Astrocyte of the hippocampus (primary cell): ENCODE measurements at places on chromosomes 1 and 21.

DNA sequence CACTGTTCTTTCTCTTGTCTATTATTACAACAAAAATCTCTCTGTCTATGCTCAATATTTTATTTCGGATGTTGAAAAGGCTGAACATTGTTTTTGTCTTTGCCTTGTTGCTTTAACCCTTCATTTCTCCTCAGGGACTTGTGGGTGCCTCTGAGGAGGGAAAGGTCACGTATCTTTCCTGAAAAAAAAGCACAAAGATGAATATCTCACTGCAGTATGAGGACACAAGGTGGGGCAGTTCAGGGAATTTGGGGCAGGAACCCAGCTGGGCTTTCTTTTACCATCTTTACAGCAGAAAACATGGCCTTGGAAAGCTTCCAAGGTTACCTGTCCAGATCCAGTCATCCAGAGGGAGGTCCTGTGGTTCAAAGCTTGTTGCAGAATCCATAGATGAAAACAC is 99.1 kb upstream of the LPGAT1 start:
- no peak for DNase-seq

- no peak for DNase-seq
Observed at GRCh38 chr1:184861755-184862336, 107.2 kb upstream of the EDEM3 start.

GRCh38 chr1:3659093-3659492 is 6.8 kb downstream of the TP73 start:
- DNase-seq = no peak

GRCh38 chr1:108819878-108820277 is 37.0 kb downstream of the AKNAD1 start:
- no peak for DNase-seq

- no peak for DNase-seq
Observed at GRCh38 chr1:177864538-177865305, 105.1 kb downstream of the SEC16B start.

DNA sequence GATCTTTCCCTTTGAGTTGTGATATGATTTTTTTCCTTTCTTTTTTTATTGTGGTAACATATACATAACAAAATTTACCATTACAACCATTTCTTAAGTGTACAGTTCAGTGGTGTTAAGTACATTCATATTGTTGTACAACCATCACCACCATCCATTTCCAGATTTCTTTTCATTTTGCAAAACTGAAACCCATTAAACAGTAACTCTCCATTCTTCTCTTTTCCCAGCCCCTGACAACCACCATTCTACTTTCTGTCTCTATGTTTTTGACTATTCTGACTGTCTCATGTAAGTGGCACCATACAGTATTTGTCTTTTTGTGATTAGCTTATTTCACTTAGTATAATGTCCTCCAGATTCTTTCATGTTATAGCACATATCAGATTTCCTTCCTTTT is 30.3 kb downstream of the CEP350 start:
- DNase-seq = no peak

DNA sequence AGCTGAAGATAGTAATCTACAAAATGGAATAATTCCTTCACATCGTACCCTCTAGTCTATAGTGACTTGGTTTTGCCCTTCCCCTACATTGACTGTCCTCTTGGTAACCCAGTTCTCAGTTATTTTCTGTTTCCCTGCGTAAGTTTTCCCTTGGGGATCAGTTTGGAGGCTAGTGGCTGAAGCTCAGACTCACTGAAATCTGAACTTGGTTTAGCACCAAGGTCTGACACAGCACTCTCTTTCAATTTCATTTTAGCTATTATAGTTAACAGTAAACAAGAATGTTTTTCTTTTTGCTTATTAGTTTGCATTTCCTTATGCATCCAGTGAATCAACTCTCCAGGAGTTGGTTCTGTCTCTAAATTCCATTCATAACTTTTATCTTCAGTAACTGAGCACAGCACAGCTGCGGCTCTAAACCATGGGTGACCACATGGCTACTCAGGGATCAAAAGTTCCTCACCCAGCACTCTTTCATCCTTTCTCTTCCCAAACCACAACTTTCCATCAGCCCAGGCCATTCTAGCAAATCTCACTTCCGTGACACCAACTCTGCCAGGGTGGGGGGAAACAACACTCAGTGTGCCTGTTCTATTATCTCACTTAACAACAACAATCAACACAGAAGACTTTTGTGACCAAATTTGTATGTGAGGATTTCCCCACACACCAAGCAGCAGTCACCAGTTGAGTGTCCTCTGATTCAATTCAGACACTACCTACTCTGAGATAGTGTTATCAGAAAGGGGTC is 17.6 kb upstream of the IFI6 start:
- peak; percentile 88 for DNase-seq

DNA sequence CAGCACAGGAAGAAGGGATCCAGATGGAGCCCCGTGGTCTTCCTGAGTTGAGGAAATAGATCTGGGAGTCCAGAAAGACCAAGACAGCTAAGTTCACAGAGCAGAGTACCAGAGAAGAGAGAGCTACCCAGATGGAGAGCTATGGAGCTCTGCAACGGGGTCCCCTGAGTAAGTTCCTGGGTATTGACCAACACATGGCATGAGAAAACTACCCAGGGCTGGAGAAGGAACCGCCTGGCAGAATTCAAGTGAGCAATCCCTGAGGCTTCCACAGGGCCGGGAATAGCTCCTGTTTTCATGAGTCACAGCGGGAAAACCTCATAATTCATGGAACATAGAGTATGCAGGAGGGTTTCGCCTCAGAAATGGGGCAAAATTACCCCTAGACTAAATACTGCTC is 19.7 kb downstream of the STPG1 start:
- peak; percentile 71 for DNase-seq

GRCh38 chr21:22224261-22224660 is 1226.1 kb downstream of the NCAM2 start:
- no peak for DNase-seq

- no peak for DNase-seq
Observed at GRCh38 chr1:150696162-150696561, 792 bp downstream of the GOLPH3L start.

GRCh38 chr1:182723200-182723599 is 38.8 kb upstream of the RGS8 start:
- DNase-seq = no peak

- peak; percentile 38 for DNase-seq
Observed at GRCh38 chr1:14215151-14215550, 383.3 kb upstream of the KAZN start.

GRCh38 chr1:94383966-94384408 is 34.2 kb upstream of the ABCD3 start:
- DNase-seq = peak; percentile 66

DNA sequence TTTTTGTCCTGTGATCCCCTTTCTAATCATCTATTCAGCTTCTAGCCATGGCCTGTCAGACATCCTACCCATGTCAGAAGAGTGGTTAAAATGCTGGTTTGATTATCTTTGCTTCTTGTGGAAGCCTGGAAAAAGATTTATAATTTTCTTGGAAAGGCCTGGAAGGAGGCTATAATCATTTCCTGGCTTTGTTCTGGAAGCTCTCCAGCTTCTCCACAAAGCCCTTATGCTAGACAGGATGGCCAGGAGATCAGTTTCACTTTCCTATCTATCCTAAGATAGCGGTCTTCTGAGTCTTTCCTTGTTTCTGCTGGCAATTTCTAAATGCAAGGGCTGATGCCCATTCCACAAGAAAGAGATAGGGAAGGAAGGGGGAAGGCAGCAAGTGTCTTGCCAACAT is 90.9 kb upstream of the SLC44A3 start:
- peak; percentile 72 for DNase-seq

DNA sequence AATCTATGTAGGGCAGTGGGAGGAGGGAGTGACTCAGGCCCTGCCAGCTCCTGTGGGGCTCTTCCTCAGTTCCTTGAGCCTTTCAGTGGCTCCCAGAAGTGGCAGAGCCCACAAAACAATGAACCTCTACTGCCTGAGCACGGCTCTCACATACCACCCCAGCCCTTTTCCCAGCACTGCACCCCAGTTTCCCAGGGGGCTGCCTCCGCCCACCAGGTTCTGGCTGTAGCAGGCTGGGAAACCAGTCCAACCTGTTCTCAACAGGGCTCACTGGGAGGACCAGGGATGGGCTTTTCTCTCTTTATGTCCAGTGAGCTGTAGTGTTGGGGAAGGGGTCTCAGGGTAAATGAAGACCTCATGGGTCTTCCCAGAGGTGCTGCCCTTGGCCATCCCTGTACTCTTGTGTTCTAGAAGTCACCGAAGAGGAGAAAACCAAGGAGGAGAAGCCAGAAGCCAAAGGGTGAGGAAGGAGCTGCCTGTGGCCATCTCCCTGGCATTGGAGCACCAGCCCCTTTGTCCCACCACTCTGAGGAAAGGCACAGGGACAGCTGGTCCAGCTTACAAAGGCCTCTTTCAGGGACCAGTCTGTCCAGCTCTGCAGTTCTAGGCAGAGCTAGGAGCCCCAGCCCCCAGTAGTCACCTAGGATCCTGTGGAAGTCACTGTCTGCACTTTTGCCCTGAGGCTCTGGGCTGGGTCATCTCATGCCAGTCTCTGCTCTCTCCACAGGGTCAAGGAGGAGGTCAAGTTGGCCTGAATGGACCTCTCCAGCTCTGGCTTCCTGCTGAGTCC is 3.5 kb downstream of the MARCKSL1 start:
- DNase-seq = no peak

- DNase-seq = peak; percentile 31
Observed at GRCh38 chr1:33928251-33928650, 64.4 kb downstream of the HMGB4 start.

DNA sequence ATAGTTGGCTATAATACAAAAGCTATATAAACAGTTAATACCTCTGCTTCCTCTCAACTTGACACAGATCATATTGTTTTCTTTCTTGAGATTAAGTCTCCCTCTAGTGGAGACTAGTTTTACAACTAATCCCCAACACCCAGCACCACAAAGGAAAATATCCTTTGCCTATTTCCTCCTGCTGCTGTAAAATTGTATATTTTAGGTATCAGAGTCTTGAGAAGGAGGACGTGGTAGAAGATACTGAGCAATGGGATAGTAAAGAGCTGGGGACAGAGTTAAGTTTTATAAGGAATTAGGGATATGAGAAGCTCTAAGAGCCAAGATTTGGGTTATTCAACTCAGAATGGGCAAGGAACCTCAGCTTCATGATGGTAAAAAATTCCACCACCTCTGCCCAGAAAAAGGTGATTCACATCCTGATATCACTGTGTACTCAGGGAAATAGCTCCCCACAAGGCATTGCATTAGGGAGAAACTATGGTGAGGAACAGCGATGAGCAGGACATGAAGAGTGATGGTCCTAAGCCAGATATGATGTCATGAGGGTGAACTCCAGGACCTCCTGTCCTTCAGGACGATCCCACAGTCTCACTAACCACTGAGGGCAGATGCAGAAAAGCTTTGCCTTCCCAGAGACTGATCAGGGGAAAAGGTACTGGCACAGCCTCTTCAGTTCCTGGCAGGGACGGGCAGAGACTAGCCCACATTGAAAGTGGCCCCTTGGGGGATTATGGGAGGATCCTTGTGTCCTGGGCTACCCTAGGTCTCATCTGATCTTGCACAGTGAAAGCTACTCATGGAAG is 14.7 kb upstream of the CFAP126 start:
- DNase-seq = peak; percentile 73

GRCh38 chr1:10803971-10804820 is 7.8 kb upstream of the CASZ1 start:
- DNase-seq = no peak

DNA sequence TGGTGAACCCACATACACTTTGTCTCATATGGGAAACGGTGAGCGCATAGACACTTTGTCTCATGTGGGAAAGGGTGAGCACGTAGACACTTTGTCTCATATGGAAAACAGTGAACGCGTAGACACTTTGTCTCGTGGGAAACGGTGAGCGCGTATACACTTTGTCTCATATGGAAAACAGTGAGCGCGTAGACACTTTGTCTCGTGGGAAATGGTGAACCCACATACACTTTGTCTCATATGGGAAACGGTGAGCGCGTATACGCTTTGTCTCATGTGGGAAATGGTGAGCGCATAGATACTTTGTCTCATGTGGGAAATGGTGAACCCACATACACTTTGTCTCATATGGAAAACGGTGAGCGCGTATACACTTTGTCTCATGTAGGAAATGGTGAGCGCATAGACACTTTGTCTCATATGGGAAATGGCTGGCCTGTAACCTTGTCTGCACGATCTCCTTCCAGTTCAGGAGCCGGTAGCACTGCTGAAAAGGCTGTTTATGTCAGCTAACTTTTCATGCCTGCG is 50.7 kb upstream of the TRAPPC10 start:
- no peak for DNase-seq

DNA sequence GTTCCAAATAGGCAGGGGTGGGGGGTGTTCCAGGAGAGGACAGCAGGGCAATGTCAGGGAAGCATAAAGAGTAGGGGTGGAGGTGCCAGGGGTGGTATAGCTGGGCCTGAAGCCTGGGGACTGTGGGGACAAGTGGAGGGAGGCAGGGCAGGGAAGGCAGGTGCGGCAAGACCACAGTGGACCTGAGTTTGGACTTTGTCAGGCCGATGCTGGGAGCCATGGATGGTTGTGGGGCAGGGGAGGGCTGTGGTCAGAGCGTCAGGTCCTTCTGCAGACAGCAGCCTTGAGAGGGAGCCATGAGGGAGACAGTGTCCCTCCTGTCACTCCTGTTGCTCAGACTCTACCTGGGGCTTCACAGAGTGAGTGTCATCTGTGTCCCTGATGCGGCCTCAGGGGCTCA is 320.3 kb downstream of the PTPRU start:
- no peak for DNase-seq

DNA sequence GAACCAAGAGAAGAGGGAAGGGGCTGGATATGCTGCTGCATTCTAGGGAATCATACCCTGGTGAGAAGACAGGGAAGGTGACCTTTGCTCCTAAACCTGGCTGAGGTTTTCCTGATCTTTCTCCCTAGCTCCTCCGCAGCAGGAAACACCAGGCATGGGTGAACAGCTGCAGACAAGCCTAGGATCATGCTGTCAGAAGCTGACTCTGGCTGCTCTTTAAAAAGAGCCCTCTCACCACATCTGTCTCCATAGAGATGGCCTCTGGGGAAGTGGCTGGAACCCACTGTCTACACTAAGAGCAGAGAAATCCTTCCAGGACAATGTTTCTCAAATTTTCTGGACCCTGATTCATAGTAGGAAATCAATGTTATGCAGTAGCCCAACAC is 57.6 kb downstream of the CD34 start:
- DNase-seq = no peak

GRCh38 chr1:57468641-57469523 is 45.0 kb upstream of the DAB1 start:
- DNase-seq = peak; percentile 54

DNA sequence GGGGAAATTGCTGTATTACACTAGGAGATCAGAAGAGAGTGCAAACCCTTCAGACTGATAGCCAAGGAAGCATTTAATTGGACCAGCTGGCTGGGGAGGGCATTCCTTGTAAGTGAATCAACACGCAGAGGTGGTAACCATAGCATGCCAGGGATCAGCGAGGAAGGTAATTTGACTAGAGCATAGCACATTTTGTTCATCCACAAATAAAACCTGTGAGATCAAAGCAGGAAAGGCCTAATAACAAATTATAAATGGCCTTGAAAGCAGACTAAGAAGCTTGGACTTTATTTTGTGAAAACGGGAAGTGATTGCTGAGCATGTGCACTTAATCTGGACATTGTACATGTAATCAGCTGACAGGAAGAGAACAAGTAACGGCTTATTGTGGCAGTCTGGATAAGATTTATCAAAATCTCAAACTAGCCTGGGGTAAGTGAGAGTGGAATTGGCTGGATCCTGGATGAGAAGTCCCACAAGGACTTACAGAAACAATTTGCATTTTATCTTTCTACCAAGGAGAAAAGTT is 11.7 kb upstream of the CD55 start:
- DNase-seq = peak; percentile 89
